ENCODE measurements at places on chromosomes 11 and 22.

DNA sequence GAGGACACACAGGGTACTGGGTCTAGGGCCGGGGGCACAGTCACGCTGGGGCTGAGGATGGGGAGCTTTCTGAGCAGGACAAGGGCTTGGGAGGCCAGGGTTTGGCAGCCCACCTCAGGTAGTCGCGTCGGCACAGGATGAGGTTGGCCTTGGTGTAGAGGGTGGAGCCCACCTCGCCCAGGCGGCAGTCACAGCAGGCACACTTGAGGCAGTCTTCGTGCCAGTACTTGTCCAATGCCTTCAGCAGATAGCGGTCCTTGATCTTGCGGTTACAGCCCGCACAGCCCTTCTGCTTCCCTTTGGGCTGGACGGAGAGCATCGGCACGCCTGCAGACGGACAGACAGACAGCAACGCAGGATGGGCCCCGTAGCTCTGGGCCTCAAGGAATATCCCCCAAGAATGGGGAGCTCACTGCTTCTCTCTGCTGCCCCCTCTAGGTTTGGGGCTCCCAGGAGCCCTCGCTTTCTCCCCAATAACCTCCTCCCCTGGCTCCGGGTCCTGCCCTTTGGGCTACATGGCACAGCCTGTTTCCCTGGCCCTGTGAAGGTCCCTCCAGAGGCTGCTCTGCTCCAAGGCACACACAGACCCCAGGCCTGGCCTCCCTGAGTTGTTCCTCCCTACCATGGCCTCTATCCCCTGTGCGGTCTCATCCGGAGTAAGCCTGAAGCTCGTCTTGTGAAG, 33.4 kb downstream of the LMO1 start:
- DNase-seq: no peak

- no peak for DNase-seq
Measured at GRCh38 chr22:45911601-45912271, 65.2 kb downstream of the WNT7B start.

DNA sequence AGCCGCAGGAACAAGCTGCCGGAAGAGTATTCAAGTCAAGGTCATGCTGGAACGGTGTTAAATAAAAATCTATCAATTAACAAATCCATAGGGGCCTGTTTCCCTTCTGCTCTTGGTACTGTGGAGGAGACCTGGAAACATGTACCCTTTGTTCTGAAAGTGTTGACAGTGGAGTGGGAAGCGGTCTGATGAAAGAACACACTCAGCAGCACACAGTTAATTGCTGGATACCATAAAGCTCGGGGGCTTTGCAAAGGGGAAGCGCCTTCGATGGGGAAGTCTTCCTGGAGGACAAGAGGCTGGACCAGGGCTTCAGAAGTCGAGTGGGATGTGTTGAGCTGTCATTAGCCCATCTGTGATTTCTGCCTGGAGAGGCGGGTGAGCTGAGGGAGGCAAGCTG, 112.5 kb upstream of the CLPB start:
- no peak for DNase-seq

DNA sequence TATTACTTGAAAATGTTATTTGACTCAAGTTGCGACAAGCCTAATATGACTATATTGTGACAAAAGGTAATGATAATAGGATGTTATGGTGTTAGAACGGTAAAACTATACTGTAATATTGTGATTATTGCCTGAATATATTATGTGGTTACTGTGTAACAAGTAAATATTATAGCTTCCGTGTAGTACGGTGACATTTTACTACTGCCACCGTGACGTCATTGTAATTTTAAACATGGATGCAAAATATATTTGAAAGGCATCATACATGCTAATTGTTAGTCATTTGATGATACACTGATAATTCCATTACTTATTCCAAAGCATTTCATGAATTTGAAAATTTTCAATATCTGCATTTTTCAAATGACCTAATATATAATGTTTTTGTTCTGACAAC, 2.5 kb downstream of the ELP4 start:
- no peak for DNase-seq

GRCh38 chr22:20194681-20195593, 44.1 kb upstream of the CCDC188 start:
- DNase-seq: no peak

DNA sequence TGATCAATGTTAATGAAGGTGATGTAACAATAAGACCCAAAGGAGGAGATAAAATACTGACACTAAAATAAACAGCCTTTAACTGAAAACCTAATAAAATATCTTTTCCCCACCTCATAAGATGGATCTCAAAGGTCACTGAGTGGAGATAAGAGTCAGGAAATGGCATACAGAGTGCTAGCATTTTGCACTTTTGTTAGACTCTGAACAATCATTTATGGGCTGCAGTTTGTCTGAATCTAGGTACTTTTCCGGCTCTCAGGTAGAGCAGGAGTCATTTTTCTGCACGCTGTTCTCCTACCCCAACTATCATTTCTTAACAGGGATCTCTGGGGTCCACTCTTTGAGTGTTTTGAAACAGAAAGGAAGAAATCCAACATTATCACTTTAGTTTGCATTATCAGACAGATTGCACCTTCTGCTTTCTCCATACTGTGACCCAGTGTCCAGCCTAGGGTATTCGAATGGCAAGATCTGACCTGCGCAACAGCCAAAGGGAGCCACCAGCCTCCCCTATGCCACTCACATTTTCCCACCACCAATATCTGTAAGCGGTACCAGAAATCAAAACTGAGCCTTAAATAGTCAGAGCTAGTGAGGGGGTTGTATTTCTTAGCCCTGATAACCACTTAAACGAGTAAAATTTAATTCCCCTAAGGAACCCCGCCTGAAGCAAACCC, 863 bp downstream of the SIAE start:
- no peak for DNase-seq

- no peak for DNase-seq
Measured at GRCh38 chr11:64358907-64359711, at the start of gene RPS6KA4. TSS of gene RPS6KA4 (plus strand) at chr11:64359162. CDS start at chr11:64359236, 74 bp downstream.

DNA sequence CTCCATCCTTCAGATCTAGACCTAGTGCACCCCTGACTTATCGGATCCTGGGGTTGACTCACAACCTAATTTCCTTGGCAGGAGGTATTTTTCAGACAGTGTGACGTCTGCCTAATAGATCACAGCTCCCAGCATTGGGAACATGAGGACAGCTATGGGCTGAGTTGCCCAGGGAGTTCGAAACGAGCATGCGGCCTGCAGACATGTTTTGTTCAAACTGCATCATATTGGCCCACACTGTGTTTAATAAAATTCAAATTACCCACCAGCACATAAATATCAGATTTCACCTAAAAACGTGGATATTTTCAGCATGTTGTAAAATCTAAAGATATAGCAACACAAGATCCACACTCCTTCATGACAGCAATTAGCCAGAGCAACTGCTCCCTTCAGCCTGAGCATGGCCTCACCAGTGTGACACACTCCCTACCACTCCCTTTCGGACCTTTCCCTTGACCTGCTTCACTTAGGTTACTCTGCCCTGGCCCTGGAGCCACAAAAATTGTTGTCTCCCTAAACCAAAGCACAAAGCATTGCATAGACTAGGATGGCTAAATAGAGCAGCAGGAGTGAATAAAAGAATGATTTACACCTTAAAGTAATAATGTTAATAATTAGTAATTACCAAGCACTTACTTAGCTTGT, 53.6 kb upstream of the USP47 start:
- no peak for DNase-seq

GRCh38 chr11:8361206-8361605, 97.5 kb upstream of the LMO1 start:
- no peak for DNase-seq

DNA sequence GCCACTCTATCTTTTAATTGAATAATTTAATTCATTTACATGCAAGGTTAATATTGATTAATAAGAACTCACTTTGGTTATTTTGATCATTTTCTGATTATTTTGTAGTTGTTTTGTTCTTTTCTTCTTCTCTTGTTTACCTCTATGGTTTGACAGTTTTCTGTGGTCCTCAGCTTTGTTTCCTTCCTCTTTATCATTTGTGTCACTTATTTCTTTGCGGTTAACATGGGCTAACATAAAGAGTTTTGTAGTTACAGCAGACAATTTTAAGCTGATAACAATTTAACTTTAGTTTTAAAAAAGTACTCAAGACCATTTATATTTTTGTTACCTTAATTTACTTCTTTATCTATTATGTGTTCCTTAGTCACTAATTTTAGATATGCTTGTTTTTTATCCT, 1032.8 kb upstream of the RAG2 start:
- DNase-seq: no peak

All from activated CD8-positive, alpha-beta memory T cell treated with anti-CD3 and anti-CD28 coated beads for 1 hour (primary cell).